Activated T-cell treated with anti-CD3 and anti-CD28 coated beads for 4 hours (primary cell): ENCODE measurements at places on chromosomes 6 and 20.
A peak's percentile ranks its signal among the peaks of the same experiment; 100 is the strongest.

DNA sequence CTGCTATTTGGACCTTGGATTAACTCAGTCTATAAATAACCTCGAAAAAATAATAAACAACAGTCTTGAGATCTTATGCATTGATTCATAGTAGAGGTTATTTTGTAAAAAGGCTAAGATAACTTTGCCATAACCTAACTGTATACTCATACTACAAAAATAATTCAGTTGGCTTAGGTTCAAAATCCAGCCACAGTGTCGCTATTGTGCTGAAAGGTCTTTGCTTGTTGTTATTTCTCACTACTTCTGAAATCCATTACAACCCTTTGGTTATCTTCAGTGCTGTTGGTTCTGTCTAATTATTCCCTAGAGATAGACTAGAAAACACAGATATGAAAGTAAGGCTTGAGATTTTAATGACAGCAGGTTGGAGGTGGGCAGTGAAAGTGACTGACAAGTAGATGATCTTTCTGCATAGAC is 74.4 kb downstream of the MKKS start:
- no peak for DNase-seq

- peak; percentile 68 for DNase-seq
Measured at GRCh38 chr6:155171109-155171746, 92.6 kb upstream of the CLDN20 start.

DNA sequence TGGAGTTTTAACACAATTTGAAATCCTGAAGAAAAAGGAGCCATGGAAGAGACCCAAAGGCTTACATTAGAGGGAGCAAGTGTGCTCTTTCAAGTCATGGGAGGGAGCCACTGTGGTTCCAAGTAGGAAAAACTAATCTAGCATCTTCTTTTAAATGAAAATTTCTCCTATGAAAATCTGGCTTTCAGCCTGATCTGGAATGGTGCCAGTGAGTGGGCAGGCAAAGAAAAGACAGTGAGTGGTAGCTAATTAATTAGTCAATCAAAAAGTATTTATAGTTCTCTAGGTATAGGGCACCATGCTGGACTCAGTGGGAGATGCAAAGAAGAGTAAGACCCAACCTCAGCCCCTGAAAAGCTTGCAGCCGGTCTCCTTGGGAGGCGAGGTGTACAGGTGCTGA is 21.9 kb downstream of the CAP2 start:
- no peak for DNase-seq

GRCh38 chr20:47817573-47817972 is 32.3 kb upstream of the SULF2 start:
- no peak for DNase-seq

DNA sequence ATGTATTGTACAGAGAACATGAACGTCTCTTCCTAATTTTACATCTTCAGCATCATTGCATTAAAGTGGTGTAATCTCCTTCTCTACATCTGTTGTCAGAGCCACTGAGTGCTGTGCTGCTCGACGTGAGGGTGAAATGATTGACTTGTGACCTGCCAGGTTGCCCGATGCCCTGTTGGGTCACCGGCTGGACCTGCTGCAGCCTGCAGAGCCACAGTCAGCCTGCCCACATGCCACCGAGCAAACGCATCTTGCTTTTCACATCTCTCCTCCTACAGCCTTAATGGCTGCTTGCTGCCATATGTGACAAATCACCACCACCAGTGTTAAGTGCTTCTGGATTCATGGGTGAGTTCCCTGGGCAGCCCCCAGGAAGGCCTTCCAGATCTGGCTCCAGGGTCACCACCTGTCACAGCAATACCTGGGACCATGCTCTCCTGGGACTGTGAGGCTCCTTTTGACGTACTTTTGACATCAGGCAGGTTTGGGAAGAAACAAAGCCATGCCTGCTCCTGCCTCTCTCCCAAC is 80.3 kb downstream of the ASXL1 start:
- no peak for DNase-seq

GRCh38 chr6:44966449-44967092 is 361.6 kb upstream of the RUNX2 start:
- no peak for DNase-seq

DNA sequence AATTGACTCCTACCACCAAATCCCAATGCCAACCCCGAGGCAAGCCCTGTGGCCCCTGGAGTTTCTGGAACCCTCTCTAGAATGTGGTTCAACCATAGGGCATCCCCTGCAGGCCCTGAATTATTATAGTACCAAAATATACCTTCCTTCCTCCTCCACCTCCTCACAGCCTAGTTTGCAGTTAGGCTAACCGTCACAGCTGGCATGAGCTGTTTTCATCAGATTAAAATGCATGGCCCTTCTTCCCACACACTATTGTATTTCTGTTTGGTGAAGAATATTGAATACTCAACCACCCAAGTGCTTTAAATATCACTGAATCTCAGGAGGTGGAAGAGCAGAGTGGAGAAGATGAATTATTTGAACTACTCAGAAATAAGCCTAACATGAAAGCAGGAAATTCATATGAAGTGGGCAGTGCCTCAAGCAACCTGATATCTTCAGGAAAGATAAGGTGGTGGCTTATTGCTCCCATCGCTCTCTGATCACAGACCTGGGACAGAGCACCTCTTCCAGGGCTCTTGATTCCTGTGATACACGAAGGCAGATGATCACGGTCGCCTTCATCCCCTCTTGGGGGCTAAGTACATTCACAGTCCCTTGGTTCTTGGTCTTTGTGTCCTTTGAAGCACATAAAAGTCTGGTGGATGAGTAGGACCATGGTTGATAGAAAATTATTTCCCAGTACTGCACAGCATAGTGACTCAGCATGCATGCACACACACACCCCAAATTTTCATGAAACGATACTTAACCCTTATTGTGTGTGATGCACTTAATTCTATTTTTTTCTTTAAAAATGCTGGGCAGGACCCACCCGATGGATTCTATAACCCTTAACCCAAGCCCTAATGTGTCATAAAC is 90.9 kb downstream of the PSMG4 start:
- no peak for DNase-seq

- DNase-seq = no peak
Measured at GRCh38 chr6:43670623-43670986, 17.0 kb downstream of the MRPS18A start.

DNA sequence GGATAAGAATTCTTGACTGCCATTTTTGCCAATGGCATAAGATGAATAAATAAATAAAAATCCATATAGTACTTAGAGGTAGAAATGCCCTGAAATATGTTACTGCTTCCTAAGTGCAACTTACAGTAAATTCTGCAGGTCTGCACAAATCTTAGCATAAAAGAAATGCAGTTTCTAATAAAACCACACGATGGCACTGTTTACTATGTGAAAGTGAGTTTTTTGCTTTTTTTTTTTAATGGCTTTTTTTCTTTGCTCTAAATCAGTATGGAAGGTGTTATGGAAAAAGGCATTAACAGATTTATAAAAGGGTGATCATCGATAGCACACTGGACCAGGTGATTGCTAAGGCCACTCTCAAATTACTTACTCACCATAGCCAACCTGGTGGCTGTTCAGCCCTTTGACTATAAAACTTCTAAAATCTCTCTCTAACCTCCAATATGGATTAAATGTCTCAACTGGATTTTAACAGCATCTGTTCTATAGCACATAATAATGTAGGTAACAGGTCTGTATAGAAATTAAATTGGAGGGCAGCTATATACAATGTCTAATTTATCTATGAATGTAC is 45.8 kb downstream of the AHI1 start:
- no peak for DNase-seq

DNA sequence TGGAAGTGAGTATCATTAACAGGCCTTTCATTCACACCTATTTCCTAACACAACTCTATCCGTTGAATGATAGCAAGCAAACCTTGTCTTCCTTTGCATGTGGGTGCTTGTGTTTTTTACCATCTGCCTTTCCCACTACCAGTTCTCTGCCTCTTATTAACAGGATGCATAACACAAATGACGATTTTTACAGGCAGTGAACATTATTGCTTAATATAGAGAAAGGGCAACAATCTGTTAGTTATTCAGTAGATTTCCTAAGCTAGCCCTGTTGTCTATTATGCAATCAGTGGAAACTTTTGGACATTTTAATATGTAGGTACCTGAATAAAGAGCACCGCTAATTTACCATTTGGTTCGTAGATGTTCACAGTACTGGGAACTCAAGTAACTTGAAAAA is 348.8 kb upstream of the PLCB4 start:
- no peak for DNase-seq

GRCh38 chr6:96195272-96195671 is 179.5 kb downstream of the FUT9 start:
- no peak for DNase-seq

DNA sequence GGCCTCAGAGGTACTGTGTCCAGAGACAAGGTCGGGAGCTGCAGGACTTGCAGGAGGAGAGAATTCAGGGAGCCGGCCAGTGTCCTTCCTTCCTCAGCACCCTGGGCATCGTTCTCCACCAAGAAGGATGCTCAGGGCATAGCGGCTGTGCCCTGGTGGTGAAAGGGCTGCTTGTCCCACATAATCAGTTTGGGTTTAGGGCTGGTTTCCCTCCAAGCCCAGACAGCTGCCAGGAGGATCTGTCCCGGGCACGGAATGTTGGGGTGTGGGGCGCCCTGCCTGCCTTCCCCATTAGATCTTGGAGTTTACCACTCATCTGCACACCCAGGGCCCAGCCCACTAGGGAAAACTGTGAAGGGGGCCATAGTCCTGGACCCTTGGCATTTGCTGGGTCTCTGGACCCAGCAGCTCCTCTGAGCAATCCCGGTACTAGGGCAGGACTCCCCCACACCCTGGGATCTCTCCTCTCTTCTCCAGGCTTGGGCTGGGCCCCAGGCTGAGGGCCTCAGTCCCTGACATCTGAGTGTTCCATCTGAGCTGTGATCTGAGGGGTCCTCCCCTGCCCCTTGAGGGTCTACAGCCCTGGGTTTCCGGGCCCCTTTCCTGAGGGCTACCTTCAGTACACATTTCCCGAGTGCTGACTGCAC is 18.6 kb upstream of the SPDEF start:
- DNase-seq = no peak

GRCh38 chr6:156279261-156279969 is 497.8 kb upstream of the ARID1B start:
- DNase-seq = no peak

DNA sequence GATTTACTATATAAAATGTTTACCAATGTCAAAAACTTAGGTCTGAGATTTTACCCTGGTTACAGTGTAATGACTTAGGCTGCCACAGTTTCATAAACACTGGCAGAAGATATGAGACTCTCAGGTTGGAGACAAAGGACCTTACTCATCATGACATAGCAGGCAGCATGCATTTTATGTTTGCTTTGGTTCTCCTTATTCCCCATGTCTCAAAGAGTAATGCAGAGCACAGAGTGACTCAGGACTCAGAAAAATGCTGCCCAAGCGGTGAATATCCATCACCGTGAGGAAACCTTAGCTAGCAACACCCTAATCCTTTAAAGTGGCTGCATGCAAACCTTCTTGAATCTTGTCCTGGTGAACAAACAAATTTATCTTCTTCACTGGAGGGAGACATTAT is 112.1 kb upstream of the EYS start:
- no peak for DNase-seq

GRCh38 chr6:127119102-127120022 is 891 bp downstream of the RSPO3 start:
- DNase-seq = no peak

- DNase-seq = no peak
Measured at GRCh38 chr20:16486532-16486931, 86.7 kb downstream of the KIF16B start.
